Right forelimb (tissue), 1 donor: ENCODE measurements at places on chromosomes 1 and 21.

DNA sequence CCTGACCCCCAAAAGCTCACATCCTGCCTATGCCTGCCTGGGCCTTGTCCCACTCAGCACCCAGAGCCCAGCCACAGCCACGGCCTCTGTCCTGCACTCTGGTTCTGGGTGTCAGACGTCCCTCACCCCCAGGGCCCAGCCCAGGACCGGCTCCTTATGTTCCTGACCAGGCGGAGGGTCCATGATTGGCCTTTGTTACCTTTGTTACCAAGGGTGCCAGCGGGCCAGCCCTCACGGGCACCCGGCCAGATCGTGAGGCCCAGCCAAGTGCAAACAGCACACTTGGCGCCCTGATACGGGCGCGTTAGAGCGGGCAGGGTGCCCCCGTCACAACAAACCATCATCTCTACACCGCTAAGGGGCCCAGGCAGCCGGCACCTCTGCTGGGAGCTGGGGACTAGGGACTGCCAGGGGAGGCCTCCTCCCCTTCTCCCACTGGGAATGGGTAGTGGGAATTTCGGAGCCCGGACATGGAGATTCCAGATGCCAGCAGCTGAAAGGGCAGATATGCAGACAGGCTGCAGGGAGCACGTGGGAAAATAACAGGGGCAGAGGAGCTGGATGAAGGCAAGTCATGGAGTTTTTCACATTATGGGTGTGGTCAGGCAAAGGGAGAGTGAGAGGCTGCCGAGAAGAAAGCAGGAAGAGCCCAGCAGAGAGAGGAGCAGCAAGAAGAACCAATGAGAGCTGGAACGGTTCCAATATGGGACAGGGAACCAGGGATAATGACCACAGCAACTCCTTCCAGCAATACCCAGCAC, 22.1 kb downstream of the HSPG2 start:
- no peak for DNase-seq

DNA sequence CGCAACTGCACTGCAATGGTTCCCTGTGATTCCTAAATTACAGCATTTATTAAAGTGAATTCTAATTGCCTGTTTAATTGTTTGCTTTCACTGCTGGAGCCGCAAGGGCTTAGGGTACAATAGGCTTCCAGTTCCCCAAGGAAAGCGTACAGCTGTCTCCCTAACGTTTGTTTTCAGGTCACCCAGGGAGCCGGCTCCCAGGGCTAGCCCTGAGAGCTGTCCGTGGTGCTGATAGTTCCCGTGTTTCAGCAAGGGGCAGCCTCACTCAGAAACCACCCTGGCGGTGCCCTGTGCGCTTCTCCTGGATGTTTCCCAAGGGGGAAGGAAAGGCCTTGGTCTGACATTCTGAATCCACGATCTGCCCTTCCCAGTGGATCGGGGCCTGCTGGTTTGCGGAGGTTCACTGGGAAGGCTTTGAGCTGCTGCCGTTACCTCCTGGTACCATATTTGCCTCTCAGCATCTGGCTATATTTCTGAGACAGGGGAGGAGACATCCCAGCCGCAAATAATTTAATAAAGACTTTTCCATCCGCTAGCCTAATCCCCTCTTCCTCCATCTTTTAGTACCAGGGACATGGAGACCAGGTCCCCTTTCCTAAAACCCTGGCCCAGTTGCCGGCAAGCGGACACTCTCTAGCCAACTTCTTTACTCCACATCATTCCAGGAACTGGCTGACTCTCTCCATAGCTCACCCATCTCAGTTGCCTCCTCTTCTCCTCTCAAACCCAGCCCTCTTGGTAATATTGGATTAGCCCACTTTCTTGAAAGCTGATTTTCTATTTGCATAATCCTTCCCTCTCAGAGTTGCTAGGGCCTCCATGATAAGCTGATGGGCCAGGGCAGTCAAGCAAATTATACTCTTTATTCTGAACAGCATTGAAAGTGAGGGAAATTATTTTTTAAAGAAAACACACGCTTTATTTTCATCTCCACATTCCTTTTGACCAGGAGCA, 149.0 kb downstream of the IGSF21 start:
- peak; percentile 76 for DNase-seq

GRCh38 chr1:3068564-3069431, at the start of gene PRDM16:
PRDM16 (plus strand) TSS chr1:3069203; CDS start chr1:3069260, 57 bp downstream.
- peak; percentile 64 for DNase-seq

DNA sequence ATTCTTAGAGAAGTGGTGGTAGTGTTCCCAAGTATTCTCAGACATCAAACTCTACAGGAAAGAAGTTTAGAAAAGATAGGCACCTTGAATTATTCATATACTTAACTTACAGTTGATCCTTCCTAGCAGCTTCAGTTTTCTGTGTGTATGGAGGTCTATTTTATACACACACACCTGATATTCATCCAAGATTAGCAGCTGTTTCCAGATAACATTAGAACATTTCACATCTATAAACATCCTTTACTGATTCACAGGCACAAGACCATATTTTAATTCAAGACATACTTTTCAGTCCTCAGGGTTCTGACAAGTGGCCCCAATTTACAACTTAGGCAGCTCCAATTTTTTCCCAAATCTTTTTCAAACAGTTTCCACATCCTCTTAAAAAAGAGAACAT, 287.8 kb upstream of the USP25 start:
- no peak for DNase-seq

DNA sequence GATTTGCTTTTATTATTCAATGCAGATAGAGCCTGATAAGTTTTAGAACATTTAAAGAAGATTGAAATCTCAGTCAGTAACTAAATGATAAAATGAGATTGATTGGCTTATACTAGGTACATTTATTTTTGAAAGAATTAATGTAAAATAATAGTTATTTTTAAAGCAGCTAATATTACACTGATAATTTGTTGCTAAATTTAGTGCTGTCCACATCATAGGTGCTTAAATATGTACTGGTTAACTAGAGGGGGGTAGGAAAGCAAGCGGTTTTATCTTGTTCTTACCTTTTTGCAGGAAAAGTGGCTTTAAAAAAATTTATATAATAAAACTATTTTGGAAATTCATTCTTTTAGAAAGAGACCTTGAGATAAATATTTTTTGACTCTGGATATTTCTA, 40.4 kb upstream of the RWDD3 start:
- DNase-seq = no peak

DNA sequence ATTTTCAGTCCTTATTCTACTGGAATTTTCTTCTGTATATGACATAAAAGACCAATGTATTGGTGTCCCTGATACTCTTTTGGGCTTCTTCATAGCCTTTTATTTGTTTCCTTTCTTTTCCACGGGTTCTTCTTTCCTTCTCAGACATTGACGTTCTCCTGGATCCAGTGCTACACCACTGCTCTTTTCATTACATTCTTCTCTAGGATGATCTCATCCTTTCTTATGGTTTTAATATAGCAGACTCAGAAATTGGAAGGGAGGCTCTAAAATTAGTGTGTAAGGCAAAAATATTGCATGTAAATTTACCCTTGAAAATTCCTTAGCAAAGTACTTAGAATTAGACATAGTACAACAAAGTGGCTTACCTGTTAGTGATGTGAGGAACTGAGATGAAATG, 65.3 kb downstream of the SELENOF start:
- no peak for DNase-seq

DNA sequence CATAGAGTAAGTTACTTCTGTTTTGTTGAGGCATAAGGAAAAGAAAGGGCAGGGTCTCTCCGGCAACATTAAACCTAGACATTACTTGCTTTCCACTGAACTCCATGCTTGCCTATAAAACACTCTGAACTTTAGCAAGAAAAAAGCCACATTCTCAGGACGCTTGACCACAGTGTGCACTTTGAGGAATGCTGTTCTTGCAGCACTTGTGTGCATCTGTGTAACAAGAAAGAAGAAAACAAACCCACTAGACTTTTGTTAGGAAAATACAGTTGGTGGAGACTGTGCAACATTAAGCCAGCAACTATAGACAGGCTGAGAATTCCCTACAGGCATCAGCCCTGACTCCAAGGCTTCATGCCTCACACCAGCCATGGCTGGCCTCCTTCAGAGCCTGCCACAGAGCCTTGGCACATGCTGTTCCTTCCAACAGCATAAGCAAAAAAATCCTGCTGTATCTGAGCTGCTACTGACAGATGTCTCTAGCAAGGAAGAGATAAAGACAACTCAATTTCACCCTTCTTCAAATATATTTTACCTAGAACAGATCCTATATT, 5.8 kb downstream of the PDZK1 start:
- no peak for DNase-seq

DNA sequence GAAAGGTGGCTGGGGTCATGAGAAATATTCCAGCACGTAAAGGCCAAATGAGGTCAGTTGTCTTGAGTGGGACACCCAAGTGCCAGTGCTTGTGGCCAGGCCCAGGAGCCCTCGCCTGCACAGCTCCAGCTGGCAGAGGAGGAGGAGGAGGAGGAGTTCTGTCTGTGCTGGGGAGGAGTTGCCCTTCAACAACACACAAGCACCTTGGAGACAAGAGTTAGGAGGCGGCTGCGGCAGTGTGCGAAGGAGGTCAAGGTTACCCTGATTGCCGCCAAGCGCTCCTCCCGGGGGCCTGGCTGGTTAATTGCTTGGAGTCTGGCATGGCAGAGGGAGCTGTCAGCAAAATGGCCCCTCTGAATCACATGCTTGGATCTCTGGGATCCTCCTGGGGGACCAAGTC, 45.1 kb downstream of the GRIK3 start:
- no peak for DNase-seq

GRCh38 chr1:181135815-181136737, 47.6 kb downstream of the IER5 start:
- DNase-seq = no peak

GRCh38 chr1:210792250-210793102, 341.5 kb downstream of the KCNH1 start:
- DNase-seq = no peak

GRCh38 chr1:29703596-29704370, 467.5 kb downstream of the PTPRU start:
- no peak for DNase-seq

DNA sequence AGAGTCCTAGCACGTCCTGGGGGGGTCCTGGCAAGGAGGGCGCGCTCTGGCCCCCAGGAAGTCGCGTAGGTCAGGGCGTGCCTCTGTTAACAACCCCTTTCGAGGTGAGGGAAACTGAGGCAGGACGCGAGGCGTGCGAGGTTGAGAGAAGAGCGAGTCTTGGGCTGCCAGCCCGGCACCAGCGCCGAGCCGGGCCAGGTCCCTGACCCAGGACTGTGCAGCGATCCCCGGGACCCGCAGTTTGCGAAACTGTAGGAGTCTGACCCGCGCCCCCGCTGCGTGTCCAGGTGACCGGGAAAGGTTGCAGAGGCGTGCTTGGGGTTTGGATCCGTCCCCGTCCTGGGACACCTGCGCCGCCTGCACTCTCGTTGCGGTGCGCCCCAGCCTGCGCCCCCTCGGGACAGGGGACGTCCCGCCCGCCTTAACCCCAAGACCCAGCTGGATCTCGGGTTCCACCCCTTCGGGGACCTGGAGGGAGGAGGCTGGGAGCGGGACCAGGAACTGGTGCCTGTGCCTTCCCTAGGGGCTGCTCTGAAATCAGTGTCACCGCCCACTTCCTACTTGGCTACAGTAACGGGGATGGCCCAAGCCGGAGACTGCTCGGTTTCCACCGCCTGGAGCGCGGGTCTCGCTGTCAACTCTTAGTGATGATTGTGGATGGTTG, 493 bp downstream of the DISC1 start:
- peak; percentile 70 for DNase-seq

GRCh38 chr1:86505564-86505902, 36.8 kb downstream of the CLCA1 start:
- no peak for DNase-seq

GRCh38 chr1:88016947-88017346, 667.1 kb upstream of the PKN2 start:
- no peak for DNase-seq

GRCh38 chr1:6205849-6206519, at the start of gene RNF207:
RNF207 (plus strand) TSS chr1:6206119; CDS start chr1:6206536, 417 bp downstream.
- peak; percentile 76 for DNase-seq

- DNase-seq = no peak
Observed at GRCh38 chr1:79044974-79045650, 38.6 kb upstream of the ADGRL4 start.

GRCh38 chr1:906600-907420, 16.9 kb upstream of the SAMD11 start:
- peak; percentile 48 for DNase-seq

DNA sequence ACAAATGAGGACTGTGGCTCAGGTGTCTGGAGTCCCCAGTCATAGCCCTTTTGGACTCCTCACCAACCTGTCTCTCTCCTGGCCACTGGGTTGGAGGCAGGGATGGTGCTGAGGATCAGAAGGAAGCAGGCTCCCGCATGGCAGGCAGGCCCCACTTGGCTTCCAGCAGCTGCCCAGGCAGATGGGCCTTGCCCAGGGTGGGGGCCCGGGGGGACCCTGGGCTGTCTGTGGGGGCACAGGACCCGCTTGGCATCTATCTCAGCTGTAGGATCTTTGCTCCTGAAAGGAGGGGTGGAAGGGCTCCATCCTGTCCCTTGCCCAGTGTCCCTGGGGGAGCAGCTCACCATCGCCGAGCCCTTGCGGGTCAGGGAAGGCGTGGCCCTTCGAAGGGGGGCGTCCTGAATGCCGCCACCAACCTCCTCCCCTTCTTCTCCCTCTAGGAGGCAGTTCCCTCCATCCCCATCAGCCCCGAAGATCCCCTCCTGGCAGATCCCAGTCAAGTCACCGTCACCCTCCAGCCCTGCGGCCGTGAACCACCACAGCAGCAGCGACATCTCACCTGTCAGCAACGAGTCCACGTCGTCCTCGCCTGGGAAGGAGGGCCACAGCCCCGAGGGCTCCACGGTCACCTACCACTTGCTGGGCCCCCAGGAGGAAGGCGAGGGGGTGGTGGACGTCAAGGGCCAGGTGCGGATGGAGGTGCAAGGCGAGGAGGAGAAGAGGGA, 154.5 kb downstream of the PEX14 start:
- DNase-seq = no peak

- DNase-seq = no peak
Observed at GRCh38 chr1:181680332-181680731, 197.0 kb downstream of the CACNA1E start.

DNA sequence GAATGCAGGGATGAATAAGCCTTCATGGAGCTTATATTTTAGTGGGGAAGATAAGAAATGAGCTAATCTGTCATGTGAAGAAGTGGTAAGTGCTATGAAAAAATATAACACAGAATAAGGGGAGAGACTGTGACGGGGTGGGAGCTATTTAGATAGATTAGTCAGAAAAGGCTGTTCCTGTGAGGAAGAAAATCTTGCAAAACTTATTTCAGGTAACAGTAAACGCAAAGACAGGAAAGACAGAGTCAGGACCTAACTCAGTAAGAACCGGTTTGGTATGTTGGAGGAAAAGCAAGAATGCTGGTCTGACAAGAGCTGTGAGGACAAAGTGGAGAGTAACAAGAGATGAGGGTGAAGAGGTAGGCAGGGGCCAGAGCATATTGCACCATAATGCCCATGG, 22.0 kb downstream of the GNAI3 start:
- DNase-seq = no peak

DNA sequence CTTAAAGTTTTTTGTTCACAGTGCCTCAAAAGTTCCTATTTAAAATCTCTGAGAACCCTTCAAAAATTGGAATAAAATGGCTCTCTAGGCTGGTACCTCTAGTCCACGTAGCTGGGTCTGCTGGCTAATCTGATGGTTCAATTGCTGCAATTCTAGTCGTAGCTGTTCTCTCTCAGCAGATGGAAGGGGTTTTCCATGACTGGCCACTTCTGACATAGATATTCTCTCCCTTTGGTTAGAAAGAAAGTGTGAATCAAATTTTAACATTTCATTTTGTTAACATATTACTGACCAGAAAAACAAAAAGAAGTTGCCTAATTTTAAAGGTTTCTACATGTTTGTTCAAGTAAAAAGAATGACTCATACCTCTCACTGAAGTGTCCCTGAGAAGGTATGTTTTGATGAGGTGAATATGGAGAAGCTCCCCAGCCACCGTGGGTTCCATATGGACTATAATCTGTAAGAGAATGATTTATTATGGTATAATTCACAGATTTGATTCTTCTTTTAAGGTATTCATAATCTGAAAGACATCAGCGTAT, 29.3 kb upstream of the SERPINC1 start:
- no peak for DNase-seq
